ENCODE measurements at places on chromosomes 3 and 15. TPM values are rescaled to one million over a fixed set of nuclear protein-coding genes. Genes with fewer than 3 reads are reported as not detected.

Gene IGSF10
- polyA plus RNA-seq, result 2.3 TPM

Gene HTR3E
- 0.07 TPM for polyA plus RNA-seq

Gene PLAAT1
- 2.6 TPM for polyA plus RNA-seq

- DNase-seq, result no peak
These were observed at the start of gene SLC7A14 for GRCh38 chr3:170585937-170586310. TSS of gene SLC7A14 (minus strand) at chr3:170586075. CDS start at chr3:170526936, 59,139 bp downstream.

DNA sequence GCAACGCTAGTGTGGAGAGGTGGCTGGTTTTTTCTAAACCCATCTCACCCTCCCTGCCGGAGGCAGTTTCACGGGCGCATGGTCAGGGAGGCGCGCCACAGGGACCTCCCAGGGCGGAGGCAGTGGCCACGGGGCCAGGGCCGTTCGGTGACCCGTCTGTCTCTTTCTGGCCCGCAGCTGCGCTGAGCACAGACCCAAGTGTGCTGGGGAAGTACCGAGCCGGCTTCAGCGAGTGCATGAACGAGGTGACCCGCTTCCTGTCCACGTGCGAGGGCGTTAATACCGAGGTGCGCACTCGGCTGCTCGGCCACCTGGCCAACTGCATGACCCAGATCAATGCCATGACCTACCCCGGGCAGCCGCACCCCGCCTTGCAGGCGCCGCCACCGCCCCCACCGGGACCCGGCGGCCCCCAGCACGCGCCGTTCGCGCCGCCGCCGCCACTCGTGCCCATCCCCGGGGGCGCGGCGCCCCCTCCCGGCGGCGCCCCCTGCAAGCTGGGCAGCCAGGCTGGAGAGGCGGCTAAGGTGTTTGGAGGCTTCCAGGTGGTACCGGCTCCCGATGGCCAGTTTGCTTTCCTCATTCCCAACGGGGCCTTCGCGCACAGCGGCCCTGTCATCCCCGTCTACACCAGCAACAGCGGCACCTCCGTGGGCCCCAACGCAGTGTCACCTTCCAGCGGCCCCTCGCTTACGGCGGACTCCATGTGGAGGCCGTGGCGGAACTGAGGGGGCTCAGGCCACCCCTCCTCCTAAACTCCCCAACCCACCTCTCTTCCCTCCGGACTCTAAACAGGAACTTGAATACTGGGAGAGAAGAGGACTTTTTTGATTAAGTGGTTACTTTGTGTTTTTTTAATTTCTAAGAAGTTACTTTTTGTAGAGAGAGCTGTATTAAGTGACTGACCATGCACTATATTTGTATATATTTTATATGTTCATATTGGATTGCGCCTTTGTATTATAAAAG, 1.8 kb downstream of the HES1 start:
- DNase-seq, result no peak

Measured in renal pelvis (tissue), 12 donors.